ENCODE measurements at places on chromosomes 2 and 18.
A peak's percentile ranks its signal among the peaks of the same experiment; 100 is the strongest.

GRCh38 chr2:55581435-55581834, 36.0 kb downstream of the PPP4R3B start:
- DNase-seq, result no peak

DNA sequence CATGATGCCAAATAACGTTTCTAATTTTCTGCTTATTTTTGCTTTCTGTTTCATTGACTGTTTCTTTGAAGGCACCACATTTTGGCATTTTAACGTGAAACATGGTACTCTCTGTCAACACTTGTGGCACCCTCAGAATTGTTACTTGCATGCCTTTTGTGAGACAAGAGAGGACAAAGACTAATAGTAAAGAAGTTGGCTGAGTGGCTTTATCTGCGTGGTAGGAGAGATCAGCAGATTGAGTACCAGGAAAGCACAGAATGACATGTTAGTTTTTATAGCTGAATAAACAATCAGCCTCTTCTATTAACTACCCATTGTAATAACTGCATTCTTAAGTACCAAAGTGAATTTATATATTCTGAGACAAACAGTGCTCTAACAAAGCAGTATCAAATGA, 8.6 kb downstream of the ZNF638 start:
- DNase-seq, result no peak

GRCh38 chr2:98377544-98377943, 31.3 kb downstream of the CNGA3 start:
- no peak for DNase-seq

DNA sequence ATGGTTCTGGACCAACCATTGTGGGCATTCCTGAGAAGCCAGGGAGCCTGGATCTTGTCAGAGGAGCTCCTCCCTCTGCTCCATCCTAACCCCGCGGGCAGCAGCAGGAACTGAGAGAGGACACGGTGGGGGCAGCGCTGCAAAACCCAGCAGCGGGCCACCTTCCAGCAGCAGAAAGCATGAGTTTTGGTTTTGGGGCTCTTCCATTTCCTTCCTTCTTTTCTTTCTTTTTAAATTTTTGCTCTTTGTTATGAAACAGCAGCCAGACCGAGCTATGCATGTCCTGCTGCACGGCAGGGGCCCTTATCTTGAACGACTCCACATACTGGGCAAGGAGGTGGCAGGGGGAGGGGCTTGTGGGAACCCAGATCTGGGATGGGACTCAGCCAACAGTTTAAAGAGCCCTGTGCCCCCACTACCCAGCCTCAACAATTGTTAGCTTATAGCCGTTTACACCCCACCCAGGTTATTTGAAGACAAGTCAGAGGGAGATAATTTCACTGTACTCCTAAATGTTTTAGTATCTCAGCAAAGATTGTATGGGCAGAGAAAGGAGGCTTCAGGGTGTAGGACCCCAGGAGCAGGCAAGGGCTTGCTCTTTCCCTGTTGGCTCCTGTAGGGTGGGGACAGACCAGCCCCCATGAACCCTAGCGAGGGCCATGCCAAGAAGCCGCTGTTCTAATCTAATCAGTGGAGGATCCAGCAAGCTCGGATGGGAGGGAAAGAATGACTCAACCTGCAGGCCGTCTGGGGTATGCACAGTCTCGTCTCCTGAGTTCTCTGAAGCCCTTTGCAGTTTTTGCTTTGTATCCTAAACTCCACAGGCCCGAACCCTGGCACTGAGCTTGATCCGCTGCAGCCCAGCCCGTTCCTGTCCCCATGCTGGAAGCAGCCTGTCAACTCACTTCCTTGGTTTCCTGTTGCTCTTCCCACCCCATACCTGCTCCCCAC, 75.3 kb downstream of the LRRFIP1 start:
- peak; percentile 76 for DNase-seq

GRCh38 chr2:69225933-69226332, 161.1 kb downstream of the GFPT1 start:
- no peak for DNase-seq

DNA sequence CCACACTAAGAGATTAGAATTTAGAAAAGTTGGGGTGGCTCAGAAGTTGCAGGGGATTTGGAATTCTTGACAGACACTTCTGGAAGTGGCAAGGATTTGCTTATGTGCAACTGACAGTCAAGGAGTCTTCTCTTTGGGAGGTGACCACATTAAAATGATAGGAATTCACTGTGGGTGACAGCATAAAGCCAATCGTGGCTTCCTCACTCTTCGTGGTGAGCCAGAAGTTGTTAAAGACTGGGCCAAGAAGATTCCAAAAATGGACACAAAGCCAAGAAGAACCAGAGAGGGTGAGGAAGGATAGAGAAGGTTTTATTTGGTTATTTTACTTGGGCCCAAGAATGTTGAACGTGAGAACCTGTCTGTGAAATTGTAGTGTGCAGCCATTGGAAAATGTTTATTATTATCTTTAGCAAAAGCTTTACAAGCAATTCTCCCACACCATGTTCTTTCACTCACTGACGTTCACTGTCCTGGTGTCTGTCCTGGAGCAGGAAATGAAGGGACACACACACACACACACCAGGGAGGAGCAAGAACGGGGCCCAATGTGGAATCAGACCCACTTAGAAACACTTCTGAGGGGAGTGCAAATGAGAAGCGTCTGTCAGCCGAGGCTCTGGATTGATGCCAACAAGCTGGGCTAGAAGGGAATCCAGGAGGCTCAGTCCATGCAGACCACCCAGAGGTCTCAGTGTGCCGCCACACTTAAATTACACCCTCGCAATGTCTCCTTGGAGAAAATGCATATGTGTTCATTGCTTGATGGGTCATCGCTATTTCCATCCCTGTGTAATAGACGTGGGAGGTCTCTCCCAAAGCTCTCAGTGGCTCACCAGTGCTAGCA, 37.2 kb downstream of the STEAP3 start:
- DNase-seq, result no peak

DNA sequence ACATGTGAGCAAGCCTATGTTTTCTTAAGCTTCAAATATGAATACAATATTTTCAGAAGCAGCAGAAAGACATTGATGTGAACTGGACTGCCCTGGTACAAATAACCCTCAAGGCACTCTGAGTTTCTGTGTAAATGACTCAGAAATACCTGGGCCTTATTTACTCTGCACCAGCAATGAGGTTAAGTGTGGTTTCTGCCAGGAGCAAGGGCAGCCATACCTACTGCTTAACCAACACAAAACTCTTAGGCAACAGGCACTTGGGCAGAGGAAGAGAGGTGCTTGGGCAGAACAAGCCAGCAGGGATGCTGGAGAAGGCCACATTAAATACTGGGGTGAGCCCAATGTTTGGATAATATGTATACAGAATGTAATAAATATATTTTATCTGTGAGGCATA, 29.4 kb upstream of the ARL5A start:
- no peak for DNase-seq

DNA sequence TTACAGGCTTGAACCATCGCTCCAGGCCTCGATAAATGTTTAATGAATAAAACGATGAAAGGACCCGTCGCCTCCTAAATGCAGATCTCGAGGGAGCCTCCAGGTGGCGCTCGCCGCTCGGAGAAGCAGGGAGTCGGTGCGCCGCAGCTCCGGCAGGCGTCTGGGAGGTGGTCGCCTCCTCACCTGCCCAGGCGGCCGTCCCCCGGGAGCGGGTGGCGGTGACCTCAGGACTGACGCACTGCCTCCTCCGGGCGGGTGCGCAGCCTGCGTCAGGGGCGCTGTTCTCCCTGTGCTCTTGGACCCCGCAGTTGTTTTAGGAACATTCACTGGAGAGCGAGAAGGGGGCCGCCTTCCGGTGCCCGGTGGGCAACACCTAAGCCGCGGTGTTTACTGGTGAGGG, 38.6 kb upstream of the POLE4 start:
- peak; percentile 71 for DNase-seq

DNA sequence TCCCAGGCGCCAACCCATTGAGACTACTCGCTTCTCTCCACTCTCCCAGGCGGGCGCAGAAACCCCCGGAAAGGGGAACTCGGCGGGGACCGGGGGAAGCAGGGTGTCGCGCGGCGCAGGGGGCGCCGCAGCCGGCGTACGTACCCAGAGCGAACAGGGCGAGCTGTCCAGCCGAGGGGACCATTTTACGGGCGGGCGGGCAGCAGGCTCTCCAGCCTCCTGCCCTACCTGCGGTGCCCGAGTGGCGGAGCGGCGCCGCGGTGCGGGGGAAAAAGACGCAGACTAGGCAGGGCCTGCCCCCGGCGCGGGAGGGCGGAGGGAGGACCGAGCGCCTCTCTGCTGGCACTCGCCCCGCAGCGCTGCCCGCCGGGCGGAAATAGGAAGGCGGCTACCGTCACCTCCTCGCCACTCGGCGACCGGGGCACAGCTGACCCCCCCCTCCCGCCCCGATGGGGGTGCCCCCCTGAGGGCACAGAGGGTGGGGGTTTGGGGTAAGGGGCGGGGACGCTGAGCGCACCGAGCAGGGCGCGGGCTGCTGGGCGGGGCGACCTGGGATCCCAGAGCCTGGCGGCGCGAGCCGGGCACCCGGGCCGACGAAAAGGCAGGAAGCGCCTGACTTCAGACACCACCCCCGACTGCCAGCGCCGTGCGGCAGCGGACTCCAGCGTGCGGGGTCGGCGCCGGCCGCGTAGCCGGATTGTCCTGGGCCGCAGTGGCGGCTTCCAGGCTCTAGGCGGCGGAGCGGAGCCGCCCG, at the start of gene TGFA:
TGFA (minus strand) TSS at position 243 of the 754 bp plus-strand sequence; CDS start at position 184, 59 bp downstream.
- peak; percentile 91 for DNase-seq

GRCh38 chr2:217838409-217838831, 164.4 kb downstream of the TNS1 start:
- no peak for DNase-seq

- DNase-seq, result no peak
These were observed 104.1 kb downstream of the TMEM131 start for GRCh38 chr2:97891611-97892010.

DNA sequence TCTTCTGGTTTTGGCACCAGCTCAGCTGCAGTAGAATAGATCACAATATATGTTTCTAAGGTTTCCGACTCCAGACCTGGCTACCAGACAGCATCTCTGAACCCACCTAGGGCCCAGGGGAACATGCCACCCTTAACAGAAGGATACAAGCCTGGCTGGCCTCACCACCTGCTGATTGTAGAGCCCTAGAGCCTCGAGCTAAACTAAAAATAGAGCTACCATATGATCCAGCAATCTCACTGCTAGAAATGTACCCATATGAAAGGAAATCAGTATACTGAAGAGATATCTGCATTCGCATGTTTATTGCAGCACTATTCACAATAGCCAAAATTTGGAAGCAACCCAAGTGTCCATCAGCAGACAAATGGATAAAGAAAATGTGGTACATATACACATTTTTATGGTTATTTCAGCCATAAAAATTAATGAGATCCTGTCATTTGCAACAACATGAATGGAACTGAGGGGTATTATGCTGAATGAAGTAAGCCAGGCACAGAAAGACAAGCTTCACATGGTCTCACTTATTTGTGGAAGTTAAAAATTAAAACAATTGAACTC, 242.4 kb upstream of the SLC39A10 start:
- no peak for DNase-seq

- no peak for DNase-seq
These were observed 842.7 kb downstream of the RNF144A start for GRCh38 chr2:7759898-7760297.

GRCh38 chr2:88230911-88231310, 60.8 kb downstream of the THNSL2 start:
- no peak for DNase-seq

Measured in Daoy (cell line).